Cortex of kidney (tissue), 1 donor: ENCODE measurements at places on chromosomes 3 and 15.

DNA sequence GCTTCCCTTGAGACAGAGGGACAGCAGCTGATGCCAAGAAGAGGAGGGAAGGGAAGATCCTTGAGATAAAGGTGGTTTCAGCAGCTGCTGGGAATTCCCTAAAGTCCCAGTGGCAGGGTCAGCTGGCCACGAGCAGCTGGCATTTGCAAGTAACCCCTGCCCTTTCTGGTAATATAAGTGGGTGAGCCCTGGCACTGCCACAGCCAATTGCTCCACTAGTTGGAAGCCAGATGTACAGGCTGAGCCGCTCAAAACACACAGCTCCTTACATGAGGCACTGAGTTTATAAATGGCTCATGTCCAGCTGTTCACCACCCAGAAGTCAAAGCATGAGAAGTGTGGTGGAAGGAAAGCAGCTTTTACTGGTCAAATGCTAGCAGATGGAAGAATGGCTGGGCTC lies 35.4 kb downstream of the PRR20G start:
- DNase-seq: no peak

- no peak for DNase-seq
Observed at GRCh38 chr15:67138891-67139855, 73.8 kb downstream of the SMAD3 start.

GRCh38 chr3:171781711-171782127 lies 28.6 kb downstream of the PLD1 start:
- DNase-seq: no peak

- DNase-seq: no peak
Observed at GRCh38 chr3:20975188-20975651, 775.8 kb downstream of the ZNF385D start.

DNA sequence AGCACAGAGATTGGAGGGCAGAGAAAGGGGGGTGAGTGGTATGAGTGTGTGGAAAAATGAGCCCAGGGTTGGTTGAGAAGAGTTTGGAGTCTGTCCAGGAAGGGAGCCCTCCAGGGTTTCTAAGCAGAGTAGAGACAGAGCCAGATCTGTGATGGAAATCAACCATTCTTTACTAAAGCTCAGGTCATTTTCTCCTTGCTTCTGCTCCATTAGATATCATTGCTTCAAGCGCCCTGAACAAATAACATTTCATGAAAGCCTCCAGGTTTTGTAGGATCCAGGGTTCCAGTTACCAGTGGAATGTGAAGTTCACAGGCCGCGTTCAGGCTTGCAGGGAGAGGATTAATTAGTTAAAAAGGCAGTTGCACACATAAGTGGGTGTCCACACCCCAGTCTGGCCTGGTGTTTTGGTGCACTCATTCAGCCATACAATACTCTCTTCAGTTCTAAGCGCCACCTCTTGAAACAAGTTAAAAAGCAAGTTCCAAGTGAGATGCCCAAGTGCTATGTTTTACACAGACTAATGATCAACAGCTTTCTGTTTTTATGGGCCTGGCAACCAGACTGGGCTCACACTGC lies 16.4 kb upstream of the BOC start:
- no peak for DNase-seq

- DNase-seq: no peak
Observed at GRCh38 chr3:43291546-43291945, 5.2 kb downstream of the SNRK start.

- no peak for DNase-seq
Observed at GRCh38 chr3:184488577-184488976, 73.0 kb upstream of the EPHB3 start.

DNA sequence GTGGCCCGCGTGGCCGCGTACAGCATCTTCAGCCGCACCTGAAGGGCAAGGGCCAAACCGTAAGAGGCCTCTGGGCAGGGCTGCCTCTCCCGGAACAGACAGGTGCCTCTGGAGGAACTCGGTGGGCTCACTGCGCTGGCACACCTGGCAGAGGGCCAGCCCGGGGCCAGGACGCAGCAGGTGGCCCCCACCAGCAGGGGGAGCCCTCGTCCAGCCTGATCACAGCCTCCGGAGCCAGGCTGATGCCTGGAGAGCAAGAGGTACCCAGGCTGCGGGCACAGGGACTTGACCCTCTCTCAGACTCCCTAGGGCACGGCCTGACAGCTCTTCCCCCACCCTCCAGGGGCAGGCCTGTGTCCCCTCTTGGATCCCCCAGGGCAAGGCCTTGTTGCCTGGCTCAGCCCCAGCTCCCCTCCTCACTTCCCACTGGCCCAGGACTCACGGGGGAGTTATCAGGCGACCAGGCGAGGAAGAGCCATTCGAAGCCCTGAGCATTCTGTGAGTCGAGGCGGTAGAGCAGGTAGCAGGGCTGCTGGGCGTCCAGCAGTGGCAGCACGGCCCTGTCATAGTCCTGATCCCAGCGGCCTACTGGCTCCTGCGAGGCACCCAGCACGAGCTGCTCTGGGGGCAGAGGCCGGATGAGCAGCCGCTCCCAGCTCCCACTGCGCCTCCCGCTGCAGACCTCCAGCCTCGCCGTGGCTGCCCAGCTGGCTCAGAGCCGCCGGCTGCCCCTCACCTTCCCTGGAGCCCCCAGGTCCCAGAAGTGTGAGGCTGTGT lies 6.2 kb upstream of the TLR9 start:
- DNase-seq: no peak

- no peak for DNase-seq
Observed at GRCh38 chr3:80618295-80619256, 850.8 kb upstream of the ROBO1 start.
